ENCODE measurements at places on chromosomes 6 and 20.

- no peak for DNase-seq
These were observed 244.9 kb downstream of the THBS2 start for GRCh38 chr6:169008641-169009257.

DNA sequence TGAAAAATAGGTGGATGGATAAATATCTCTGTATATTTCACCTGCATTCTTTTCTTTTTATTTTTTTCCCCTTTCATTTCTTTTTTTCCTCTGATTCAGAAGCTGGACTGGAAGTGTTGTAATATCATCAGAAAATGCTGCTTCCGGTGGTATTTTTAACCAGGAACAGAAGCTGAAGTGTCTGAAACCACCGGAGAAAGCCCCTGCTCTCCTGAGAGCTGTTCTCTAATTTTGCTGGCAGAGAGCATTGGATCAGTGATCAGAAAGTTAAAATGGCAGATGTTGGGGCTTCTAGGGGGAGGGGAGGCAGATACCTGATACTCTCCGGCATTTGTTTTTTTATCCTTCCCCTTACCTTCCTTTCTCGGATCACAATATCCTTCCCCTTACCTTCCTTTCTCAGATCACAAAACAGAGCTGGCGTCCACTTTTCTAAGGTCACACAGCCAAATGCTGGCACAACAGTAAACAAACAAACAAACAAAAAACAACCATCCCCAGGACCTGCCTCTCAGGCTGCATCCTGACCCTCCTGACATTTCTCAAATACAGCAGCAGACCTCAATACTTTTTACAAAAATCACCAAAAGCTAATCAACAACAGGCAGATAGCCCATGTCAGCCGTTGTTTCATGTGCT is 143.2 kb upstream of the ZNF217 start:
- no peak for DNase-seq

DNA sequence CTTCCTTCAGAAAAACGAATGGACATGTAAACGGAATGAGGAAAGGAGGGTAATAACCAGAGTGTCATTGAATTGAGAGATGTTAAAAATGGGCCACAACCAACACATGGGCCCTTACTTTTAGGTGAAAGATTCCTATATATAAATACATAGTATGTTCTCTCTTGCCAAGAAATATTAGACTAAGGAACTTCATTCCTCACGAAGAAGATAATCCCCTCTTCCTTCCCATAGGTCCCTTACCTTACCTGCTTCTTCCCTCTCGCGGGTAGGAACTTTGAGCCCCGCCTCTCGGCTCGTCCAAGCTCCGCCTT is 295 bp upstream of the TBC1D22B start:
- DNase-seq: no peak

GRCh38 chr6:42335896-42336295 is 115.8 kb downstream of the TRERF1 start:
- DNase-seq: no peak

DNA sequence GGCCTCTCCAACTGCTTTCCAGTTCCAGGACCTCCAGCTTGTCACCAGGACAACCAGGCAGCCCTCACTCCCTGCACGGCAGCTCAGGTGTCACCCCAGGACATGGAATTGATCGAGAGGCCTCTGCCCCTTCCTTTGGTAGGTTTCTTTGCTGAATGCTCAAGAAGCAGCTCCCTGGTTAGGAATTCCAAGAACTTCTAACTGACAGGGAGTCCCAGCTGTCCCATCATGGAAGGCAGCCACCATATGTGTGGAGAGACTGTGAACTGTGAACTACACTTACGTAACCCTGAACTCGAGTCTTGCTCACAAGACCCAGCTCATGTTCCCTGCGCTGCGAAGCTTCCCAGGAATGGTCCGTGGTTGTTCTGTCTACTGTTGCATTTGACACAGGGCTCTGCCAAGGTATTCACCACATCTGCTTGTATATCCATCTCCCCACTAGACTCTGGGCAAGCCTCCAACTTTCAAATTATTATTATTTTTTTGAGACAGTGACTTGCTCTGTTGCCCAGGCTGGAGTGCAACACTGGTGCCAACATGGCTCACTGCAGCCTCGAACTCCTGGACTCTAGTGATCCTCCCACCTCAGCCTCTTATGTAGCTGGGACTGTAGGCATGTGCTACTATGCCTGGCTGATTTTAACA is 35.7 kb downstream of the MGME1 start:
- no peak for DNase-seq

DNA sequence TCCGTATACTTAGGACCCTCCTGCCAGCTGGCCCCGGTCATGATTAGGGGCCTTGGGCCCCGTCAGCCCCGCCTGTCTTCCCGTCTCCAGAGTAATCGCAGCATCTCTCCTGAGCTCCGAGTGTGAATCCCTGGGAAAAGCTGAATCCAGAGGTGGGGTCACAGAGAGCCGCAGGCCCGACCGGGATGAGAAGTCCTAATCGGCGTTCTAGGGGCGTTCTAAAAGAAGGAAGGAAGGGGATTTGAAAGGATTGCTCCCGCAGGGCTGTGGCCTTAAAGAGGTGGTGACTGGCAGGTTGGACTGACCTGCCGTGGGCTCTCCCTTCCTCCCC is 371 bp downstream of the HMGN4 start:
- DNase-seq: no peak

DNA sequence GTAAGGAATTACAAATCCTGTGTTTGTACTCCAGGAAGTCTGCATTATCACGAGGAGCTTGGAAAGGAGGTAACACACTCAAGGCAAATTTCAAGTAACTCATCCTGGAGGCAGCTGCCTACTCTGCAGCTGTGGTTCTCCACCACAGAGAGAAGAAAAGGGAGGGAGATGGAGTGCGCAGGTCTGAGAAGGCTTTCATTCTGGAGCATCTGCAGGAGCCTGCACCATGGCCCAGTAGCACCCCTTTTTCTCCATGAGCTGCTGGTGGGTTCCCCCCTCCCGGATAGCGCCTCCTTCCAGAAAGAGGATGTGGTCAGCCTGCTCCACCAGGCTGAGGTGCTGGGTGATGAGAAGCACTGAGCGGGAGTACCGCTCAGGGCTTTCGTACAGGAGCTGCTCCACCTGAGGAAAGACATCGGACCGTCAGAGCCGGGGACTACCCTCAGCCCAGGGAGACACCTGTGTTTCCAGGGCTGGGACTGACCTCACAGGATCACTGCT is 1.6 kb upstream of the PSMB8 start:
- no peak for DNase-seq

- DNase-seq: no peak
These were observed 25.2 kb downstream of the TBX18 start for GRCh38 chr6:84738996-84739865.

- DNase-seq: no peak
These were observed 388.6 kb upstream of the BTBD3 start for GRCh38 chr20:11529047-11529446.

DNA sequence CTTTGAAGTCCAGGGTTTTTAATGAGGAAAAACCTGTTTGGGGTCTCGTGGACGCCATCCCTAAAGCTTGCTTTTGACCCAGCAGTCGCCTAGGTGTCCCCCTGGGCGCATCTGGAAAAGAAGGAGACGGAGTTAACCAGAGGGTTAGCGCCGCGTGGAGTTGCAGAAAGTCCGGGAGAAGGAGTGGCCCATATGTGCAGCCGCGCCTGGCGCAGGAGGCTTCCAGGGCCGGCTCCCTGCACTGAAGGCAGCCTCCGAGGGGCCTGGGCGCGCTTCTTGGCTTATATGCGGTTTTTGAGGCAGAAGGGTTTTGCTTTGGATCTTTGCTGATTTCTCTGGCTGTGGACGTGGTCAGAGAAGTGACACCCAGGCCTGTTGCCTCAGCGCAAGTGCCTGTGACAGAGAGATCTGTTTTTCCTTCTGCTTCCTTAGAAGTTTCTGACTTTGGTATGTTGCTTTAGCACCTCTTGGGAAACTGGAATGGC is 987 bp downstream of the TMEM181 start:
- no peak for DNase-seq

DNA sequence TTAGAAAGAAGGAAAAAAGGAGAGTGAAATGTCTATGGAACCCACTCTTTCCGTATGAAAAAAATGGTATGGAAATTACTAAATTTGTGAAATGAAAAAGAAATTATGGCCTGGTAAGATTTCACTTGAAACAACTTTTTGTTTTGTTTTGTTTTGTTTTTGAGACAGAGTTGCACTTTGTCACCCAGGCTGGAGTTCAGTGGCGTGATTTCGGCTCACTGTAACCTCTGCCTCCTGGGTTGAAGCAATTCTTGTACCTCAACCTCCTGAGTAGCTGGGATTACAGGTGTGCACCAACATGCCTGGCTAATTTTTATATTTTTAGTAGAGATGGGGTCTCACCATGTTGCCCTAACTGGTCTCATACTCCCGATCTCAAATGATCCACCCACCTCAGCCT is 17.8 kb upstream of the GSTA5 start:
- no peak for DNase-seq

DNA sequence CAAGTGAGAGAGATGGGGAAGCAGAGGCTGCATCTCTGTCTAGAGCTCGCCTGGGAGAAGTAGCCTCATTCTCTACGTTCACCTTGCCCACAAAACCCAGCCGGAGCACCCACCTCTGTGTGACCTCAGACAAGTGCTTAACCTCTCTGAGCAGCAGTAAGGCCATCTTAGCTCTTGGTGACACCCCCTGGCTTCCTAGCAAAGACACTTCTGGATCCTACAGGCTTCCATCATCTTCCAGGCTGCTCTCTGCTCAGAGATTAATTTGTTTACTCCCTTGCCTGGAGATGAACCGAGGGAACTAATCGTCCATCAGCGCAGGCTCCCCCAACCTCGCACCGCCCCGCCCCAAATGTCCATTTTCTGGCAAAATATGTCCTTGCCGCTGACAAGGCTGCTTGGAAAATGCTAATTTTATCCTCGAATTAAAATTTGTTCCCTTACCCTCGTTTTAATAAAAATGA is 24.0 kb upstream of the CTNNBL1 start:
- DNase-seq: no peak

- DNase-seq: no peak
These were observed 316.1 kb upstream of the PRDM1 start for GRCh38 chr6:105769987-105770386.

DNA sequence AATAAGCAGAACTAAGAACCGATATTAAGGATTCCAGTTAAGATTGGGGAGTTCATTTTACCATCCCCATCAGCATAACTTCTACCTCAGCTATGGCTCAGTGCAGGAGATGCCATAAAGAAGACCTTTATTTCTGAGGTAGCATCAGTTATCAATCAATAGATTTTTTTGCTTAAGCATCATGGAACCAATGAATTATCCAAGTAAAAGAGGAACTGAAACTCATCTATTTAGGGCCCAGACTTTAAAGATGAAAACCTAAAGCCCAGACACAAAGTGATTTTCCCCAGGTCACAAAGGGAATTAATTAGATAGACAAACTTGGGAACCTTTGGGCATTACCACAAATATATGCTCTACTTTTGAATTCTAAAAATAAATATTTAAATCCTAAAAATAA is 59.2 kb upstream of the TINAG start:
- DNase-seq: no peak

DNA sequence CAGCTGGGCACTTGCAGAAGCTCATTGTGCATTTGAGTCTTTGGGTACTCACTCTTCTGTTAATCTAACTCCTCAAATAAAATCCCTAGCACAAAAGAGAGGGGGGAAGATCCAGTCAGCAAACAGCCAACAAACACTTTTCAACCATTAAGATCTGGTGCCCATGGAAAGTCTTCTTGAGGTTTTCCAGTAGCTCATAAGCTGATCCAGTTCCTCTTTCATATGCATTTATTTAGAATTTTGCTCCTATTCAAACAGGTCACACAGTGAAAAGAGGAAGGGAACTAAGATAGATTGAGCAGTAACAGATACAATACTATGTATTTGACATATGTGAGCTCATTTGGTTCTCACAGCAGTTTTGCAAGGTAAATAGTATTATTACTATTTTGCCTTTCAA is 38.6 kb downstream of the HLA-DPB1 start:
- DNase-seq: no peak

DNA sequence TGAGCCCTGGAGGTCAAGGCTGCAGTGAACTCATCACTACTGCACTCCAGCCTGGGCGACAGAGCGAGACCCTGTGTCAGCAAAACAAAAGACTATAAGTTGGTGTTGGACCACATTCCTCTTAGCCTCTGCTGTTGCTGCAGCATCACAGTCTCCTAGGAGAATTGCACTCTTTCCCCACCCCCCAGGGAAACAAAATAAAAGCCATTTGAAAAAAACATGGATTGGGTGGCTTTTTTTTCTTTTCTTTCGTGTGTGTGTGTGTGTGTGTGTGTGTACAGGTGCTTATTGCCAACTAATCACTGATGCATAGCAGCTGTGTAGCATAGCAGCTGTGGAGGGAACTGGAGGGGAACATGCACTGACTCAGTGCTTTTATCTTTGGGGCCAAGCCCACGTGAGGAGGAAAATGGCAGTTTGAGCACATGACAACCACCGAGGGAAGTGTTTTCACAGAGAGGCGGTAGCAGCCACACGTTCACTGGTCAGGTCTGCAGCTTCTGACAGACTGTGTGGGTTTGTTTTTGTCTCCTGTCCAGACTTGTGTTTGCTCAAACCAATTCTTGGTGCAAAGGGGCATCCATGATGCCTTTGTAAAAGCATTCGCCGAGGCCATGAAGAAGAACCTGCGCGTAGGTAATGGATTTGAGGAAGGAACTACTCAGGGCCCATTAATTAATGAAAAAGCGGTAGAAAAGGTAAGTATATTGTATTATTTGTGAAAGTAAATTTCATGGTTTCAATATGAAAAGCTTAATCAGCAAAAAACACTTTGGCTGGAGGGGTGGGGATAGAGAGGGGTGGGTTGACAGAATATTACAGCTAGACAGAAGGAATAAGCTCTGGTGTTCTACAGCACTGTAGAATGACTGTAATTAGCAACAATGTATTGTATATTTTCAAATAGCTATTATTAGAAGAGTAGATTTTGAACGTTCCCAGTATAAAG is 27.7 kb downstream of the ALDH5A1 start:
- DNase-seq: no peak
